ENCODE measurements at places on chromosomes 16 and 17.

GRCh38 chr17:14015271-14015670, 54.0 kb upstream of the COX10 start:
- no peak for DNase-seq

- DNase-seq, result no peak
These were observed 37.1 kb downstream of the SPACA3 start for GRCh38 chr17:33028778-33029177.

GRCh38 chr16:70255574-70255973, 3.8 kb upstream of the EXOSC6 start:
- no peak for DNase-seq

GRCh38 chr16:5252791-5253190, 155.2 kb upstream of the EEF2KMT start:
- DNase-seq, result no peak

- no peak for DNase-seq
These were observed 158.8 kb upstream of the GSE1 start for GRCh38 chr16:85454171-85454872.

DNA sequence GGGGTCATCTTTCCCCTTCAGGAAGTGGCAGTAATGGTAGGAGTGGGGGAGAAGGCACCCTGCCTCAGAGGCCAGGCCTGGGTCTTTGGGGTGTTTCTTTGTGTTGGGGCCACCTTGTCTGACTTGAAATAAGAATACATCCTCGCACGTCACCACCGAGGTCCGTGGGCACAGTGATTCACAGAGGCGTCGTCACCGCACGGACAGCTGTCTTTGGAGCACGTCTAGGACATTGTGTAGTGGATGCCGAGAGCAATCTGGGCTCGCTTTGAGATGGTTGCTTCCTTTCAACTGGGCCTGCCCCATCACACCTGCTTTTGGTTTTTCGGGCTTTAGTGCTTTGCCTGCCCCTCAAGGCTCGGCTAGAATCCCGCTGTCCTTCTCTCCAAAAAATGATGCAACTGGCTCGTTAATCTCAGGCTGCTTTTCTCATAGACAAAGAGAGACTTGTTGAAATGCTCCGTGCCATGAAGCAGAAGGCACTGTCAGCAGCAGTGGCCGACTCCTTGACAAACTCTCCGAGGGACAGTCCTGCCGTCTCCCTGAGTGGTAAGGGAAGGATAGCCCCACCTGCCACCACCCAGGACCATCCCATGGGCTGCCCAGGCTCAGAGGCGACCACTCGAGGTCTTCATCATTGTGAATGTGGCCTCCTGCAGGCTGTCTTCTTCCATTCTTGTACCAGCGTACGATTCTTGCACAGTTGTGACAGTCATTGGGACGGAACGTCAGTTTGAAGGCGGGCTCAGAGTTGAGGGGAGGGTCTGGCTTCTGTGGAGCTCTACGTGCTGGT, 24.0 kb downstream of the GINS2 start:
- DNase-seq, result no peak

GRCh38 chr16:69514356-69514755, 51.4 kb upstream of the NFAT5 start:
- no peak for DNase-seq

DNA sequence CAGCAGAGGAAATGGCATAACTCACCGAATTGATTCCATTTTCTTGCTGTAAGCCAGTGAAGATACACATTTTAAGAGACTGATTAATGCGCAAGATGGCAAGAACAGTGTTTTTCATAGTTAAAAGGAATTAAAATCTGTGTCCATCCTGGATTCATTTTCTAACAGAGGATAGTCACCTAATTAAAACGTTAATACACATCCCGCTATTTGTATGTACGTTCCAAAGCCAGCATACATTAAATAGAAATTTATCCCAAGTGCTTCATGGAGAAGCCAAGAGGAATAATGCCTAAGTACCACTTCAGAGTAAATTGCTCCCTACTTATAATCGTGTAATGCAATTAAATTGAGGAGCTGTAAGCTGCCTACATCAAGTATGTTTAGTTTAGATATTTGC, 49.9 kb downstream of the RBFOX1 start:
- no peak for DNase-seq

GRCh38 chr16:56679818-56680217, 2.5 kb upstream of the MT1X start:
- no peak for DNase-seq

DNA sequence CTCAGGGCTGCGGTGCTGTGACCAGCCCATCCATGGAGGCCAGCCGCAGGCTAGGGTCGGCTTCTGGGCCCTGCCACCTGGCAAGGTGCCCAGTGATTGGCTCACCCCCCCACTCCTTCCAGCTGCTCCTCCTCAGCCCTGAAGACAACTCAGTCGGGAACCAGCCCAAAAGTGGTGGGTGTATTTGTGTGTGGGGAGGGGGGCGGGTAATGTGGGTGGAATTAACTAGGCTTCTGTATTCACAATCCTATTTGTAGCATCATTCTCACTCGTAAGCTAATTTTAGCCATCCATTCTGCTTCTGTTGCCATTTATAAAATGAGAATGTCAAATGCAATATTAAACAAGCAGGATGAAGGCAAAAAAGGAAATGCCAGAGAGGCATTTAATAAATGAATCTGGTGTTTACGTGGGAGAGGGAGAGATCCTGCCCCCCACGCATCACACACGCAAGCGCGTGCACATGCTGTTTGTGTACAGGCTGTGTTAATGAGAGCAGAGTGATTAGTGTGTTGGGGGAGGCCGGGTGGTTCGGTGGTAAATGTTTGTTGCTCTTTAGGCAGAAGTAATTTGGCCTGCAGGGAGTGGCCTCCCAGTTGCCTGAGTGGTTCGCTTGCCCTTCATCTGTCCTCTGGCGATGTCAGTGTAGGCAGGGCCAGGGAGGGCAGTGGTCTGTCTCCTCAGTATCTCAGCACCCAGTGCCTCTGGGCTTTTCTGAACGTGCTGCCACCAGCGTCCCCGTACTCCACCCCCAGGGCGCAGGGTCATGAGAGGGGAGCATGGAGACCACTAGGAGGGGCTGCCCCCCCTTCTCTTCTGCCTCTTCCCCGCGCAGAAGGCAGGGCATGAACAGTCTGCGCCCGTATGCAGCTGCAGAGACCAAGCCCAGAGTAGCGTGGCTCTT, 140.1 kb downstream of the CCDC182 start:
- no peak for DNase-seq

DNA sequence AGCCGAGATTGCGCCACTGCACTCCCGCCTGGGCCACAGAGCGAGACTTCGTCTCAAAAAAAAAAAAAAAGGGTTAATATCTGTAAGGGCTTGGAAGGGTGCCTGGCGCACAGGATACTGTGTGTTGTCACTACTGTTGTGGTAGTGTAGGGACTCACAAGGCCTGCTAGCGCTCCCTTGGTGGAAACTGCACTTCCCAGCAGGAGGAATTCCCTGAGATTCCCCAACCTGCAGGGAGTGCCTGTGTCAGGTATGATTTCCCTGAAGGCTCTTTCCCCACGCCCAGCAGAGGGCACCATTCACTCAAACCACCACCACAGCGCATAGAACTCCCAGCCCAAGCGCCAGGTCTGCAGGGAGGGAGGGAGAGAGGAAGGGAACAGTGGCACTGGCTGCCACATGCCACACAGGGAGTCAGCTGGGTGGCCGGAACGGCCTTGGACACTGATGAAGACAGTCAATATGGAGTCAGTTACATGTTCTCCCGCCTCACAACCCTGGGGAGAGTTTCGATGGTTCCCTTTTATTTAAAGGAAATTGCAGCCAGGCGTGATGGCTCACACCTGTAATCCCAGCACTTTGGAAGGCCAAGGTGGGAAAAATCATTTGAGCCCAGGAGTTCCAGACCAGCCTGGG, 32.7 kb upstream of the CDH1 start:
- peak; percentile 38 for DNase-seq

- DNase-seq, result peak; percentile 70
These were observed at the start of gene SLFN13 for GRCh38 chr17:35448214-35448898. SLFN13 (minus strand) TSS chr17:35448766; CDS start chr17:35445680, 3,086 bp downstream.

DNA sequence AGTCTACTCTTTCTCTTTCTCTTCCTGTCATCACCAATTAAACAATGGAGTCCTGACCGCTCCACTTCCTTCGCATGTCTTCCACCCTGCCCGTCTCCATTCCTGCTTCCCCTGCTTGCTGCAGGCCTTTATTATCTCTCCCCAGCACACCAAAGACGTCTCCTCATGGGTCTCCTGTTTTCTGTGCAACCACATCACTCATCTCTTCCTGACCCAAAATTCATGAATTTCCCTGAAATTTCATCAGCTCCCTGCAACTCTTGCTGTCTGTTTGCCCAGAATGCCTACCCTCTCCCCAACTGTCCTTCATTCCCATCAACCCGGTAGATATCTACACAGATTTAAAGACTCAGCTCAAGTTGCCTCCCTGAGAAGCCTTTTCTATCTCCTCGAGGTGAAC, 76.7 kb upstream of the ALOX12 start:
- no peak for DNase-seq

DNA sequence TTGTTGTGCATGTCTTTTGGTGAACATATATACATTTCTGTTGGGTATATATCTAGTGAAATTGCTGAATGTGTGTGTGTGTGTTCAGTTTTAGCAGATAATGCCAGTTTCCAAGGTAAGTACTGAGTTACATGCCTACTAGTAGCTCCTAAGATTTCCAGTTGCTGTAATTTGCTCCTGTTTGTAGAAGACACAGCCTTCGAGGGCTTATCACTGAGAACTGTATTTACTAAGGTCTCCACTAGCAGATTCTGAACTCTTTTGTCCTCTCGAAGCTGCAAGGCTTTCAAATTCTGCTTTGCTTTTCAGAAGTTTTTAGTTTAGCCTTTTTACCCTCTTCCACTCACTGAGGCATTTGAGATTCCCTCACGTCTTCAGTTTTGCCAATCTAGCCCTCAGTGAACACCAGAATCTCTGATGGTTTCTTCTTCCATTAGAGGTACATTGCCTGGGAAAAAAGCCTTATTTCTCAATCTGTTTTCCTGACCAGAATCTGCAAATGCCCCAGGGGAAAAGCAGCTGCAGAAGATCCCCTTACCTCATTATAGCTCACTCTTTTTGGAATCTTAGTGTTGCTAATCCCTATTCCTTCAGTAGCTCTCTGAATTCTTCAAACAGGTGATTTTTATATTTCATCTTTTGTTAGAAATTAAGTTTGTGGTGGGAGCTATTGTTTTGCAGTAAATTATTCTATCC, 52.9 kb downstream of the NF1 start:
- DNase-seq, result no peak

GRCh38 chr17:507441-507840, 154.8 kb upstream of the RPH3AL start:
- no peak for DNase-seq

DNA sequence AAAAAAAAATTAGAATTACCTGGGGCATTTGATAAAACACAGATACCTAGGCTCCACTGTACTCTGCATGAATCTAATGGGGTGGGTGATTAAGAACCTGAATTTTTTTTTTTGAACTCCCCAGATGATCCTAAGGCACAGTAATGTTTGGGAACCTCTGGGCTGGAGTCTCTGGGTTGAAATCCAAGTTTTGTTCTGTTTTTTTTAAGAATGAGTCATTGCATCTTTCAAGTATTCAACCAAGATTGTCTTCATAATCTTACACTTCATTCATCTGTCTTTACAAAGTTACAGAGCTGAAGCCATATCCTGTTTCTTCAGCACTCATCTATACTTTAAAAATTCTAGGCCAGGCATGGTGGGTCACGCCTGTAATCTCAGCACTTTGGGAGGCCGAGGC, 52.6 kb downstream of the PIGL start:
- DNase-seq, result no peak

- peak; percentile 74 for DNase-seq
These were observed at the start of gene IL21R for GRCh38 chr16:27401768-27402568. IL21R (plus strand) TSS chr16:27402174; CDS start chr16:27430072, 27,898 bp downstream.

- DNase-seq, result no peak
These were observed 2.3 kb downstream of the UBB start for GRCh38 chr17:16383216-16383615.

DNA sequence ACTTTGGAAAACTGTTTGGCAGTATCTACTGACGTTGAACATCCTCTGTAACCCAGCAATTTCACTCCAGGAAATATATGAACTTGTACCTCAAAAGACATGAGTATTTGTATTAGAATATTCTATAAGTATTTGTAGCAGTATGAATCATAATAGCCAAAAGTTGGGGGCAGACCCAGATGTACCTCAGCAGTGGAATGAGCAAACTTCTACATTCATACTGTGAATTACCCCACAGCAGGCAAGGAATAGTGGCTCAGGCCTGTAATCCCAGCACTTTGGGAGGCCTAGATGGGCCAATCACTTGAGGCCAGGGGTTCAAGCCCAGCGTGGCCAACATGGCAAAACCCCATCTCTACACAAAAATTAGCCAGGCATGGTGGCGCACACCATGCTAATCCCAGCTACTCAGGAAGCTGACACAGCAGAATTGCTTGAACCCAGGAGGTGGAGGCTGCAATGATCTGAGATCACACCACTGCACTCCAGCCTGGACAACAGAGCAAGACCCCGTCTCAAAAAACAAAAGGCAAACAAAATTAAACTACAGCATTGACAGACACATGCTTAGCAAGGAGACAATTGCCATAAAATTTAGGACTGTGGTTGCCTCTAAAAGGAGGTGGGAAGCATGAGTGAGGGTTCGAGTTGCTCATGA, 11.2 kb upstream of the HELZ start:
- DNase-seq, result no peak

- no peak for DNase-seq
These were observed 9.1 kb upstream of the PSMC3IP start for GRCh38 chr17:42586514-42587230.

- DNase-seq, result no peak
These were observed 6.9 kb downstream of the PHOSPHO1 start for GRCh38 chr17:49223517-49224197.

All from activated CD8-positive, alpha-beta memory T cell treated with anti-CD3 and anti-CD28 coated beads for 1 hour (primary cell).